ENCODE measurements at places on chromosomes 3 and 15.

DNA sequence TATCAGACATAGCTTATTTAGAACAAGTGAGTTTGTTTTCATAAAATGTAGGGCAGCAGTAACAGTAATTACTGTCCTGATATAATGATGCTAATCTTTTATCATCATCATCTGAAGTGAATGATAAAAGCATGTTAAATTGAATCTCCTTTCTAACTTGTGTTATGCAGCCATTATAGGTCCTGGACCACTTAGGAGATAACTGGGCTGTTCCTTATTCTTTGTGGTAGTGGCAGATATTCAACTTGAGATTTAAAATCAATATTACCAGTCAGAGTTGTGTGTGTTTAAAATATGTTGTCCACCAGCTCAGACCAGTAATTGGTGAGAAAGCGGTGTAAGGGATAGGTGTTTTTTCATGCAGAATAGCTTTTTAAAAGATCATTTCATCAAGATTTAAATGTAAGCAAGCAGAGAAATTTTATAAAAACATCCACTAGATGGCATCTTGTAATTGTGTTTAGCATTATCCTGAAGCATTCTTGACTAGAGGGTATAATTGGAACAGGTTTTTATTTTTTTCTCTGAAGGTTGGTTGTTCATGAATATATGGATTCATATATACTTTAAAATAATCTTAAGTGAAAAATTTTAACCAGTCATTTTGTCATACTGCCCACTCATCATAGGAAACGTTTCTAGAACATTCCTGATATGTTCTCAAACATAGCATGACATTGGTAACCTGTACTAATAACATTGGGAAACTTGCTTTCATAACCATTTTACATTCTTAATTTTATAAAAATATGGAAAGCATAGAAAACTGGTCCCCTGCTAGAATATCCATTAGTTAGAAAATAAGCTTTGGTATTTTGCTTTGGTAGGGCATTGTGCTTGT lies 153.9 kb downstream of the BBX start:
- DNase-seq = no peak

- no peak for DNase-seq
Measured at GRCh38 chr15:74657846-74658245, 38.0 kb downstream of the EDC3 start.

- DNase-seq = no peak
Measured at GRCh38 chr15:39381517-39381916, 199.4 kb upstream of the THBS1 start.

DNA sequence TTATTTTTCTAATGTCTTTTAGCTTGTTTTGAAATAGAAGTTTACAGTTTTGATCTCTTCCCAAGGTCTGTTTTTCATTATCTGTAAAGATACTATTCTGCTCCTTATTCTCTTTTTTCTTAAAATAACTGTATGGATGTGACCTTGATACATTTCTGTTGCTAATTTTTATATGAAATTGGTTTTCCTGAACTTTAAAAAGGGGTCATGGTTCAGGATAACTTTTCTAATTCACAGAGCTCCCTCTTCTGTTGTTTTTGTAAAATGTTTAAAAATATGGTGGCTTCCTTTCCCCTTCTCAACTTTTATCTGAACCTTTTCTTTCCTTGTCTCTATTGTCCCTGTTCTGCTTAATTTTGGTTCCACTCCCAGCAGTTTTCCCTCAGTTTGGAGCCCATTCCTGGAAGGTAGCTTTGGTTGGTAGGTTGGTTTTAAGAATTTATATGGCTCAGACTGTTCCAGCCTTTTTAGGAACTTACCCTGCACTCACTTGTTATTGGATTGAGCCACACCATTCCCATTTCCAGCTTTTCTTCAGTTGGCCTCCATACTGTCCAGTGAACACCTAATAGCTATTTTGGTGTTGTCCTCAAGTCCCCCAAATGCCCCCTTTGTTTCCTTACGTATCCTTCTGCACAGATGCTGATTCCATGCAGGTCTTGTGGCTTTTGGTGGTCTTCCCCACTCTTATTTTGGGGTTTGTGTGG lies 70.3 kb downstream of the SLMAP start:
- DNase-seq = no peak

GRCh38 chr15:51706291-51706690 lies 25.0 kb downstream of the SCG3 start:
- DNase-seq = no peak

GRCh38 chr15:29457729-29458128 lies 188.1 kb upstream of the NSMCE3 start:
- DNase-seq = no peak

- no peak for DNase-seq
Measured at GRCh38 chr3:81995329-81995728, 233.9 kb upstream of the GBE1 start.

GRCh38 chr15:61997786-61998185 lies 62.5 kb downstream of the VPS13C start:
- no peak for DNase-seq

- no peak for DNase-seq
Measured at GRCh38 chr3:15812183-15812582, 14.4 kb upstream of the ANKRD28 start.

GRCh38 chr3:42535981-42536784 lies 33.7 kb downstream of the VIPR1 start:
- DNase-seq = peak; percentile 26

All from stimulated activated CD4-positive, alpha-beta T cell treated with anti-CD3 and anti-CD28 coated beads, Interleukin-1b, Interleukin-23, amount 100 ng/mL, for 48 hours (primary cell).